Thymus (tissue), 14 donors: ENCODE measurements at places on chromosomes 1 and 21.

GRCh38 chr1:8875216-8875861 lies 3.1 kb downstream of the ENO1 start:
- no peak overlapping the region for H3K4me3 ChIP-seq
- peaks cover 39% of the 10 kb centered on the region for H3K36me3 ChIP-seq
- no peak for DNase-seq
- no peak overlapping the region for H3K27ac ChIP-seq
- peaks cover 69% of the 10 kb centered on the region for H3K4me1 ChIP-seq
- H3K27me3 ChIP-seq, result no peaks in the 10 kb centered on the region

GRCh38 chr1:17874710-17875109 lies 119.6 kb downstream of the ACTL8 start:
- no peaks in the 10 kb centered on the region for H3K27me3 ChIP-seq
- H3K4me3 ChIP-seq, result no peak overlapping the region

GRCh38 chr1:1081311-1082238 lies 7.5 kb upstream of the RNF223 start:
- DNase-seq, result no peak
- no peak overlapping the region for H3K27ac ChIP-seq
- H3K4me1 ChIP-seq, result peaks cover 9% of the 10 kb centered on the region

DNA sequence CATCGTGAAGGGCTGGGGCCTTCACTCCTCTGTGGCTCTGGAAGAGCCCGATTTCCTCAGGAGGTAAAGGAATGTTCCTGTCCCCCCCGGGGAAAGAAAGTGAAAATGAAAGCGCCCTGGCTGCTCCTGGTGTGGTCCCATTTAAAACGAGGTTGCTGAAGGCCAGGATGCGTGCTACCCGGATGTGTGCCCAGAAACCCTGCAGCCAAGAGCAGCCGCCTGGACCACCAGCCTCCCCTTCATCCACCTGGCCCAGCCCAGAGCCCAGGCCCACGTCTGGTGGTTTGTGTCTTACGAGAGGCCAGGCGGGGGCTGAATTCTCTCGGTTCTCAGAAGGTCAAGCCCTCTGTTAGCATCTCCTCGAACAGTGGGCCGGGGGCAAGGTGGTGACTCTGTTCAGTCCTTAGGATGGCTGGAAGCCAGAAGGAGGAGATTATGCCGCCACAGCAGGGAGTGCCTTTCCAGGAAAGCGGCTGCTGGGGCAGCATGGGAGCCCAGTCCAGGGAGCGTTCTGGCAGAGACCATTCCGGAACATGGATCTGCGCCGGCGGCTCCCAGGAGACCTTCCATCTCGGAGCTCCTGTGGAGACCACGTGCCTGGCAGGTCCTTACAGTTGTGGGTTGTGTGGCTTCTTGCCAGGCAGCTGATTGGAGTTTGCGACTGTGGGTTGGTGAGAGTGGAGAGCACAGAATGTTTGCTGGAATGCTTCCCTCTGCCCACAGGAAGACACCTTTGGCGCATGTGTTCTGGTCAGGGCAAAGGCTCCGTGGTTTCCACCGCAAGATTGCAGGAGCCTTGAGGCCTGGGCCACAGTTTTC lies 1.4 kb downstream of the GUK1 start:
- H3K27ac ChIP-seq, result peak overlapping the region; percentile 100
- DNase-seq, result no peak
- peak overlapping the region; percentile 86 for H3K4me3 ChIP-seq
- H3K4me1 ChIP-seq, result peaks cover 46% of the 10 kb centered on the region

DNA sequence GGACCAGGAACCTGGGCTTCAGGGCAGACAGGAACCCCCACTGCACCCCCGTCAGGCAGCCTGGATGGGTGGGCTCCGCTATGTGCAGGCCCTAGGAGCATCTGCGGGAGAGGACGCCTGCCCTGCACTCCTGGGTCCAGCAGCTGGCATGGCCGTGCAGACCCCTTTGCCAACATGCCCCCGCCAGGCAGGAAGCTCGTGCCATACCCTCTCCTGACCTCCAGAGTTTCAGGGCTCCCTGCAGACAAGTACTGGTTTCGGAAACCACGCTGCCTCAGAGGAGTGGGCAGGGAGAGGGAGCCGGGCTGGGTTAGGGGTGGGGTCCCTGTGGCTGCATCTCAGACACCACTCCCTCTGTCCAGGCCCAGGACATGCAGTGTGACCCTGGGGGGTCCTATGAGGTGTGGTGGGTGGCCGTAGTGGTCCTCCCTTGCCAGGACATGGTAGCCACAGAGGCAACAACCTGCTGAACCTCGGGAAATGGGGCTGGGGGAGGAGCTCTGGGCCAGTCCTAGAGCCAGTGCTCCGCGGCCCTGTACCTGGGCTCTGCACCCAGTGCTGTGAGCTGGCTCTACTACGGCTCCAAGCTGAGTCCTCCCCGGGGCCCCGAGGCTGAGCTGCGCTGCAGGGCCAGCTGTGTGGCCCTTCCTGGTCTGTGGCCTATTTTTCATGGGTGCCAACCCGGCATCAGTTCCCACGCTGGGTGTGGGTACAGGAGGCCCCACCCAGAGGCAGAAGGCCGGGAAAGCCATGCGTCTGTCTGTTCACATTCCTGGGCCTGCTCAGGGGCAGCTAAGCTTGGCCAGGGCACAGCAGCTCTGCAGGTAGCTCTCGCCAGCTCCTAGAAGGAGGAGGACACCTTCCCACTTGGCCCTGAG lies 1.4 kb downstream of the PLEKHN1 start:
- no peak overlapping the region for H3K4me3 ChIP-seq
- peaks cover 16% of the 10 kb centered on the region for H3K36me3 ChIP-seq
- no peak overlapping the region for H3K27ac ChIP-seq
- no peak for DNase-seq
- peaks cover 47% of the 10 kb centered on the region for H3K27me3 ChIP-seq
- H3K4me1 ChIP-seq, result peaks cover 11% of the 10 kb centered on the region

GRCh38 chr1:16396591-16396990 lies 29.5 kb downstream of the SZRD1 start:
- no peak overlapping the region for H3K27ac ChIP-seq
- no peaks in the 10 kb centered on the region for H3K27me3 ChIP-seq
- peaks cover 56% of the 10 kb centered on the region for H3K36me3 ChIP-seq

- H3K4me3 ChIP-seq, result no peak overlapping the region
- no peak for DNase-seq
- no peak overlapping the region for H3K27ac ChIP-seq
- no peaks in the 10 kb centered on the region for H3K27me3 ChIP-seq
- no peaks in the 10 kb centered on the region for H3K36me3 ChIP-seq
- no peaks in the 10 kb centered on the region for H3K4me1 ChIP-seq
Observed at GRCh38 chr1:97392701-97393100, 528.1 kb downstream of the DPYD start.

- no peaks in the 10 kb centered on the region for H3K27me3 ChIP-seq
- H3K36me3 ChIP-seq, result peaks cover 37% of the 10 kb centered on the region
- H3K27ac ChIP-seq, result no peak overlapping the region
- no peak overlapping the region for H3K4me3 ChIP-seq
- H3K4me1 ChIP-seq, result no peaks in the 10 kb centered on the region
- no peak for DNase-seq
Observed at GRCh38 chr1:32946413-32946812, 18.2 kb downstream of the RNF19B start.

DNA sequence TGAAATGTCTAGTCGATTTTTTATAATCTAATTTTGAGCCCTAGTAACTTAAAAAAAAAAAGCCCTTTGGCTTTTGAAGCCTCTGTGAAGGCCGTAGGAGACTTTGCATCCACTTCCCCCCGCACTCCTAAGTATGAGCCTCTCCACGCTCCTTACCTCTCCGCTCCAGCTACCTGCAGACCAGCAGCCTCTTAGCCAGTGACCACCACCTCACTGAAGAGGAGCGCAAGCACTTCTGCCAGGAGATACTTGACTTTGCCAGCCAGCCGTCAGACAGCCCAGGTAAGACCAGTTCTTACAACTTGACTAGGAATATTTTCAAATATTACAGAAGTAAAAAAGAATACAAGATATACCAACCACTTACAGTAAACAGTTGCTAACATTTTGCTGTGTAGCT lies 27.4 kb upstream of the PWP2 start:
- peaks cover 37% of the 10 kb centered on the region for H3K4me1 ChIP-seq
- no peak overlapping the region for H3K4me3 ChIP-seq
- H3K36me3 ChIP-seq, result peaks cover 46% of the 10 kb centered on the region
- no peak for DNase-seq
- no peaks in the 10 kb centered on the region for H3K27me3 ChIP-seq
- no peak overlapping the region for H3K27ac ChIP-seq

GRCh38 chr1:212981025-212981495 lies 30.7 kb downstream of the VASH2 start:
- H3K4me1 ChIP-seq, result peaks cover 6% of the 10 kb centered on the region
- no peak overlapping the region for H3K4me3 ChIP-seq

- no peaks in the 10 kb centered on the region for H3K4me1 ChIP-seq
- H3K36me3 ChIP-seq, result no peaks in the 10 kb centered on the region
- DNase-seq, result no peak
- no peaks in the 10 kb centered on the region for H3K27me3 ChIP-seq
Observed at GRCh38 chr1:220336391-220337031, 64.3 kb upstream of the RAB3GAP2 start.

GRCh38 chr1:206479183-206480125 lies 9.2 kb downstream of the IKBKE start:
- H3K4me1 ChIP-seq, result no peaks in the 10 kb centered on the region
- DNase-seq, result peak; percentile 79
- no peaks in the 10 kb centered on the region for H3K27me3 ChIP-seq
- no peak overlapping the region for H3K4me3 ChIP-seq
- H3K27ac ChIP-seq, result no peak overlapping the region
- peaks cover 95% of the 10 kb centered on the region for H3K36me3 ChIP-seq

DNA sequence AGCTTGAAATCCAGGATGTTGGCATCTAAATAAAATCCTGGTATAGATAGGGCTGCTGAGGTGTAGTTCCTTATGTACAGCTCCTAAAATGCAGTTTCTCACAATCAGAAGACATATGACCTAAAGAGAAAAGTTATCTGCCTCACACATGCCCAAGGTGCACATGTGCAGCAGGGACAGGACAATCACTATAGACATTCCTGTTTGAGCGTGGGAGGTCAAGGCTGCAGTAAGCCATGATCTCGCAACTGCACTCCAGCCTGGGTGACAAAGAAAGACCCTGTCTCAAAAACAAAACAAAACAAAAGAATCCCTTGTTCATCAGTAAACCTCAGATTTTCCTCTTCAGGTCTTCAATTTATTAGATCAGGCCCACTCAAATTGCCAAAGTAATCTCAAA lies 66.1 kb downstream of the SPATA6 start:
- no peak overlapping the region for H3K4me3 ChIP-seq
- H3K4me1 ChIP-seq, result no peaks in the 10 kb centered on the region
- H3K27ac ChIP-seq, result no peak overlapping the region
- H3K36me3 ChIP-seq, result no peaks in the 10 kb centered on the region
- no peak for DNase-seq
- H3K27me3 ChIP-seq, result no peaks in the 10 kb centered on the region

DNA sequence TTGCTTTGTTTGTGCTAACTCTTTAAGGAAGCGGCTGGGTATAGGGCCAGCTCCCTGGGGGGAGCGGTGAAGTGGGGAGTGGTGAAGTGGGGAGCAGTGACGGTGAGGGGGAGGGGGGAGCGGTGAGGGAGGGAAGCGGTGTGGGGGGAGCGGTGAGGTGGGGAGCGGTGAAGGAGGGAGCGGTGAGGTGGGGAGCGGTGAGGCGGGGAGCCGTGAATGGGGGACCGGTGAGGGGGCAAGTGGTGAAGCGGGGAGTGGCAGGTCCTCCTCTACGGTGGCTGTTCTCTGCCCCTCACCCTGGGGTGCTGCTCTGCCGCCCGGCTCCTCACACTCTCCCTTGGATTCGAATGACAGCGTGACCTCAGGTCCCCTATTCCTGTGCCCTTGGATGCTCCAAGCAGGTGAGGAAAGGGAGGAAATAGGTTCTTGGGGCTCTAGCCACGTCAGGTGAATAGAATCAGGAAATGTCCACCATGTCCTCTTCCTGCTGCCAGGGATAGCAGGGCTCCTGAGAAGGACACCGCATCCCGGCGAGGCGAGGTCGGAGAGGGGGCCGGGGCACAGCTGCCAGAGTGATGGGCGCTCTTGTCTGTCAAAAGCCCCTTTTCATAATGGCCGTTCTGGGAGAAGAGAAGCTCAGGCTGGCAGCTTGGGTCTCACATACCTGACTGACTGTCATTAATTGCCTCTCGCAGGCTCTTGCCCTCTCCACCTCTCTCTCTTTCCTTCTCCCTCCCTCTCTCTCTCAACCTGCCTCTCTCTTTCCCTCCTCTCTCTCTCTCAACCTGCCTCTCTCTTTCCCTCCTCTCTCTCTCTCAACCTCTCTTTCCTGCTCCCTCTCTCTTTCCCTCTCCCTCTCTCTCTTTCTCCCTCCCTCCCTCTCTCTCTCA lies 134.2 kb downstream of the PGBD5 start:
- no peaks in the 10 kb centered on the region for H3K27me3 ChIP-seq
- H3K4me1 ChIP-seq, result peaks cover 18% of the 10 kb centered on the region
- no peaks in the 10 kb centered on the region for H3K36me3 ChIP-seq
- H3K27ac ChIP-seq, result no peak overlapping the region
- DNase-seq, result no peak

GRCh38 chr1:31776032-31776431 lies 11.9 kb upstream of the ADGRB2 start:
- no peaks in the 10 kb centered on the region for H3K36me3 ChIP-seq
- H3K4me1 ChIP-seq, result peaks cover 23% of the 10 kb centered on the region
- DNase-seq, result no peak
- H3K27me3 ChIP-seq, result peaks cover 52% of the 10 kb centered on the region
- H3K4me3 ChIP-seq, result no peak overlapping the region

DNA sequence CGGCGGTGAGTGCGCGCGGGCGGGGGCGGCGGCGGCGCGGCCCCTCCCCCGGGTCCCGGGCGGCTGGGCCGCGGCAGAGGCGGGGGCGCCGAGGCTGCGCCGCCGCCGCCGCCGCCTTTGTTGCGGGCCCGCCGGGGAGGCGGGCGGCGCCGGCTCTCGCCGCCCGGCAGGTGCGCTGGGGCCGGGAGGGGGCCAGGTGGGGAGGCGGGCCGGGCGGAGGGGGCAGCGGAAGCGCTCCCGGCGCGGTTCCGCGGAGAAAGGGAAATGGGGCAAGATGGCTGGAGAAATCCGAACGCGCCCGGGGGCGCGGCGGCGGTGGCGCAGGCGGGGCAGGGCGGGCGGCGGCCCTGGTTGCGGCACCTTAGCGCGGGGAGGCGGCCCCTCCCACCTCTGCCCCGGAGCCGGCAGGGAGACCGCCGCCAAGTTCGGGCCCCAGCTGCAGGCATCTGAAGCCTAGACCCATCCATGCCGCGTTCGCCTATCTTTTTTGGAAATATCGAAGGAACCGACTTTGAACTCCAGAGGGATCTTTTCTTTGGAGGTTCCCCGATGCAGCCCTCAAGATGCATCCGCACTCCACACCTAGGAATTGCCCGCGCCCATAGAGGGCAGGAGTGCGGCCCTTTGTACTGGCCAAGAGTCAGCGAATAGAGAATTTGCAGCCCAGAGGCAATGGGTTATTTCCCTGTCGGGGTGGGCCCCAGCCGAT lies 479 bp downstream of the POGK start:
- H3K27me3 ChIP-seq, result no peaks in the 10 kb centered on the region
- DNase-seq, result no peak
- peak overlapping the region; percentile 72 for H3K27ac ChIP-seq
- H3K4me3 ChIP-seq, result peak overlapping the region; percentile 67
